ENCODE measurements at places on chromosomes 3 and 15.

GRCh38 chr3:33447958-33448357 lies 7.8 kb upstream of the UBP1 start:
- H3K36me3 ChIP-seq = no peaks in the 10 kb centered on the region
- H3K27me3 ChIP-seq = no peaks in the 10 kb centered on the region
- no peak overlapping the region for H3K4me3 ChIP-seq
- DNase-seq = no peak
- H3K4me1 ChIP-seq = no peaks in the 10 kb centered on the region

- H3K36me3 ChIP-seq = no peaks in the 10 kb centered on the region
- H3K27me3 ChIP-seq = no peaks in the 10 kb centered on the region
- H3K27ac ChIP-seq = no peak overlapping the region
- DNase-seq = no peak
Measured at GRCh38 chr3:189368384-189368783, 196.6 kb downstream of the TPRG1 start.

DNA sequence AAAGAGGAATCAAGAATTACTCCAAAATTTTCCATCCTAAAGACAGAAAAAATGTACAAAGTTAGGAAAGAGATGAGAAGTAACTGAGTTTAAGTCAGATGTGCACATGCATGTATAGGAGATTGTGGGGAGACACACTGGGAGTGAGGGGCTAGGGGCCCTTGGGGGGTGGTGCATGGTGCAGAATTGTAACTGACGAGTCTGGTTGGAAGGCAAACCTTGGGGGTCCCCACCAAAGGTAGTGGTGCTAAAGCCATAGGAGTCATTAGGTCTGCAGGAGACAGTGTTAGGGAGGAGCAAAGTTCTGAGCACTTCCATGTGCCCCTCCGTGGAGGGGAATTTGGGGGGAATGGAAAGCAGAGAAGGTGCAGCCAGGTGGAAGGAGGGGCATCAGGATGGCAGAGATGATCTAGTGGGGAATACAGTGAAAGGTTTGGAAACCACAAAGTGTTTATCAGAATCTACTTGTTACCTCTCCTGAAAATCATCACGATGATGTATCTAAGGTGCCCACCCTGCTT lies 37.5 kb upstream of the EPHB1 start:
- peaks cover 2% of the 10 kb centered on the region for H3K27me3 ChIP-seq
- DNase-seq = no peak
- no peaks in the 10 kb centered on the region for H3K36me3 ChIP-seq
- H3K4me3 ChIP-seq = no peak overlapping the region
- no peaks in the 10 kb centered on the region for H3K4me1 ChIP-seq

- H3K27ac ChIP-seq = no peak overlapping the region
- H3K4me1 ChIP-seq = no peaks in the 10 kb centered on the region
- H3K36me3 ChIP-seq = no peaks in the 10 kb centered on the region
- H3K27me3 ChIP-seq = no peaks in the 10 kb centered on the region
Measured at GRCh38 chr3:46089237-46090011, 62.1 kb upstream of the XCR1 start.

- DNase-seq = no peak
- no peaks in the 10 kb centered on the region for H3K4me1 ChIP-seq
- no peaks in the 10 kb centered on the region for H3K36me3 ChIP-seq
- H3K4me3 ChIP-seq = no peak overlapping the region
Measured at GRCh38 chr15:100778831-100779288, 100.8 kb upstream of the ALDH1A3 start.

DNA sequence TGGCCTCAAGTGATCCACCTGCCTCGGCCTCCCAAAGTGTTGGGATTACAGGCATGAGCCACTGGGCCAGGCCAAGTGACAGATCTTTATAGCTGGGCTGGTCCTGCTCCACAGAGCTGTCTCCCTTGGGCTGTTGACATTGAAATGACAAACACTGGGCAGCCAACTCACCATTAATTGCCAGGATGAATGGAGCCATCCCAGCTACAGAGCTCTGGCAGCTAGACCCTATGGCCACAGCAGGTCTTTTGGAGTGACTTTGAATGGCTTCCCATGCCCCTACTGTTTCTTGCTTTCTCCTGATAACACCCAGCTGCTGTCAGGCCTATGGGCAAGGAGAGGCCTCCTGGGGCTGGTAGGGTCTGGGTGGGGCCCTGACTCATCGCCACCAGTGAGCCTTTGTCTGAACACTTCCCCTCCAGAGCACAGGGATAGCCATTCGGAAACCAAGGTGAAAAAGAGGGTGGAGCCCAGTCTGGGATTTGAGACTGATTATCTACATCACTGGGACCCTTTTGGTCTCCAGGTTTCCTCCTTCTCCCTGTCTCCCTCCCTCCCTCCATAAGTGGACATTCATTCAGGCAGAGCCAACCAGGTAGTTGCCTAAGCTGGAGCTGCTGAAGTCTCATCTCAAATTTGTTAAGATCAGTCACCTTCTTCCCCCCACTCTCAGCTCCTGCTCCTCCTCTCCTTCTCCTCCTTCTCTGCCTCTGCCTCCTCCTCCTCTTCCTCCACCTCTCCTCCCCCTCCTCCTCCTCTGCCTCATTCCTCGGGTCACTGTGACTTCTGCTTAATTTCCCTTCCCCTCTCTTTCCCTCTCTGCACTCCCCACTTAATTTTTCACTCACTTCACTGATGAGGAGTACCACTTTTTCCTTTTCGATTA lies 34.0 kb downstream of the BHLHE40 start:
- H3K27me3 ChIP-seq = no peaks in the 10 kb centered on the region
- no peak for DNase-seq
- H3K36me3 ChIP-seq = no peaks in the 10 kb centered on the region
- no peak overlapping the region for H3K4me3 ChIP-seq
- H3K27ac ChIP-seq = no peak overlapping the region
- peaks cover 34% of the 10 kb centered on the region for H3K4me1 ChIP-seq

DNA sequence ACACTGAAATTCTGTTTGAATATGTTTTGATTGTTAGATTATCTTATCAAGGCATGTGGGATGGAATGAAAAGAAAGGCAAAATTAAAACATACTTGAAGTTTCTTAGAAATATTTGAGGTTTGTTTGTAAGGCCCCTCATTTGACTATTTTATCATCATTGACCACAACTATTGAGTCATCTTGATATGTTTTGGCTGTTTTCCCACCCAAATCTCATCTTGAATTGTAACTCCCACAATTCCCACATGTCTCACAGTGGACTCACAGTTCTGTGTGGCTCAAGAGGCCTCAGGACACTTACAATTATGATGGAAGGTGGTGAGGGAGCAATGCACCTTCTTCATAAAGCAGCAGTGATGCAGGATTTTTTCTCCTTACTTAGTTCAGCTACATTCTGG lies 917.1 kb downstream of the PLOD2 start:
- no peaks in the 10 kb centered on the region for H3K27me3 ChIP-seq
- no peak overlapping the region for H3K27ac ChIP-seq
- DNase-seq = no peak
- no peaks in the 10 kb centered on the region for H3K4me1 ChIP-seq
- no peaks in the 10 kb centered on the region for H3K36me3 ChIP-seq
- H3K4me3 ChIP-seq = no peak overlapping the region

DNA sequence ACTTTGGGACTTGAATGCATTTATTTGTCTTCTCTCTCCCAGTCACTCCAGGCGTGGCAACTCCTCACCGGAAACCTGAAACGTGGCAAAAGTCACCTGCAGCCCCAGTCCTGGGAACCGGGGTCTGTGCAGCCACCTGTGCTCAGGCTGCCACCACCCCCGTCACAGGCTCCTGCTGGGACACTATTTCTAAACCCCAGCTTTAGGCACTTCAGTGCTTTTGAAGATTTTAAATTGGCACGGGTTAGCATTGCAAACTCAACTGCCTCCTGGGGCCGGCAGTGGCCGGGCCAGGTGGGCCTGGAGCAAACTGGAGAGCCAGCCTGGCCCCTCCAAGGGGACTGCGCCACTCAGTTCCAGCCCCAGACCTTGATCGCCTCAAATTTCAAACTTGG lies 146.7 kb upstream of the IQSEC1 start:
- H3K4me1 ChIP-seq = no peaks in the 10 kb centered on the region
- no peaks in the 10 kb centered on the region for H3K27me3 ChIP-seq
- H3K36me3 ChIP-seq = no peaks in the 10 kb centered on the region
- H3K27ac ChIP-seq = no peak overlapping the region

DNA sequence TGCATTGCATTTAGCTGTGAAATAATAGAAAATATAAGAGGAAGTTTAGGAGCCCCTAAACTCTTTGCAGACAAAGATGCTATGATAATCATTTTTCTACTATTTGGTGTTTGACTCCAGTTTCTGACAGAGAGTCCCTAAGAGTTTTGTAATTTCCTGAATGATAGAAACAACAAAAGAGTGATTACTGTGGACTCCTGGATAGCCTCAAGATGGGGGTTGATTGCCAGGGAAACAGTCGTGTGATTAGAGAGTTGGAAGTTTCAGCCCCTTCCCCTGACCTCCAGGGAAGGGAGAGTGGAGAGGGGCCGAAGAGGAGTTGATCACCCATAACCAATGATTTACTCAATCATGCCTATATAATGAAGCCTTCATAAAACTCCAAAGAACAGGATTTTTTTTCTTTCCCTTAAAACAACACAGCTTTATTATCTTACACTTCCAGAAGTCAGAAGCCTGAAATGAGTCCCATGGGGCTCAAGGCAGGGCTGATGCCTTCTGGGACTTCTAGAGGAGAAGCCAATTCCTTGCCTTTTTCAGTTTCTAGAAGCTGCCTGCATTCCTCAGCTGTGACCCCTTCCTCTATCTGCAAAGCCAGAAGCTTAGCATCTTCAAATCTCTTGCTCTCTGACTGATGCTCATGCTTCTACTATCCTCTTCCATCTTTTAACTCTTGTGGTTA lies 292.3 kb upstream of the ZPLD1 start:
- H3K36me3 ChIP-seq = no peaks in the 10 kb centered on the region
- H3K27ac ChIP-seq = no peak overlapping the region
- DNase-seq = no peak
- no peaks in the 10 kb centered on the region for H3K27me3 ChIP-seq

DNA sequence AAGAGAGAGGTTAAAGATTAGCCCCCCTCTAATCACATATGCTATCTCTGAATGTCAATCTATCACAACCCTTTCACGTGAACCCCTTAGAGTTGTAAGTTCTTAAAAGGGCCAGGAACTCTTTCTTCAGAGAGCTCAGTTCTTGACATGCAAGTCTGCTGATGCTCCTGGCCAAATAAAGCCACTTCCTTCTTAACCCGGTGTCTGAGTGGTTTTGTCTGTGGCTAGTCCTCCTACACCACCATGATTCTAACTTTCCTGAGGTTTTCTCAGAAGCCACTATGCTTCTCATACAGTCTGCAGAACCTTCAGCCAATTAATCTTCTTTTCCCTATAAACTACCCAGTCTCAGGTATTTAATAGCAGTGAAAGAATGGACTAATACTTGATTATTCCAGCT lies 231.1 kb upstream of the CNTN6 start:
- H3K4me1 ChIP-seq = no peaks in the 10 kb centered on the region
- H3K4me3 ChIP-seq = no peak overlapping the region
- DNase-seq = no peak

- no peaks in the 10 kb centered on the region for H3K27me3 ChIP-seq
- DNase-seq = no peak
- H3K36me3 ChIP-seq = no peaks in the 10 kb centered on the region
- H3K4me3 ChIP-seq = no peak overlapping the region
- no peaks in the 10 kb centered on the region for H3K4me1 ChIP-seq
Measured at GRCh38 chr3:21697707-21698106, 53.3 kb downstream of the ZNF385D start.

- no peak for DNase-seq
- H3K27me3 ChIP-seq = no peaks in the 10 kb centered on the region
- H3K27ac ChIP-seq = no peak overlapping the region
- H3K4me1 ChIP-seq = no peaks in the 10 kb centered on the region
- no peak overlapping the region for H3K4me3 ChIP-seq
Measured at GRCh38 chr3:131928593-131928992, 106.2 kb downstream of the CPNE4 start.

DNA sequence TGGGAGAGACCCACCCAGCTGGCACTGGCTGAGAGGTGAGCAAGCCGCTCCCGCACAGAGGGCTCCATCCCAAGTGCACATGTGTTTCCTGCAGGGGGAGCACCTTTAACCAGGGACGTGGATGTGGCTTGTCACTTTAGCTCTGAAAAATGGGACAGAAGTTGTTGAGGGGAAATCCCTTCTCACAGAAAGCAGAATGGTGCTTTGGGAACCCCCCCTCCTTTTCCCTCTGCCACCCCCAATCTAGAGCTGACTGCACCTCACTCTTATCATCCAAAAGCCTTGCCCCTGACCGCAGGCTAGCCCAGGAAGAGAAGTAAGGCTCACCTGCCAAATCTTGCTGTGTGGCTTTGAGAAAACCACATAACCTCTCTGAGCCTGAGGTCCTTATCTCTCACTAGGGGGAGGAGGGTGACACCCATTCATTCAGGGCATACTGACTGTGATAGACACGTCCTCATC lies 77.9 kb downstream of the RPN1 start:
- H3K27ac ChIP-seq = no peak overlapping the region
- DNase-seq = no peak
- H3K36me3 ChIP-seq = no peaks in the 10 kb centered on the region
- H3K4me1 ChIP-seq = peaks cover 9% of the 10 kb centered on the region

- H3K4me3 ChIP-seq = no peak overlapping the region
- H3K27me3 ChIP-seq = no peaks in the 10 kb centered on the region
- H3K36me3 ChIP-seq = peaks cover 10% of the 10 kb centered on the region
- no peak for DNase-seq
- peaks cover 18% of the 10 kb centered on the region for H3K4me1 ChIP-seq
Measured at GRCh38 chr3:9897408-9898372, 5.0 kb upstream of the IL17RE start.

GRCh38 chr3:187997490-187997889 lies 156.5 kb upstream of the LPP start:
- no peaks in the 10 kb centered on the region for H3K27me3 ChIP-seq
- no peak overlapping the region for H3K27ac ChIP-seq
- H3K36me3 ChIP-seq = no peaks in the 10 kb centered on the region
- DNase-seq = no peak
- no peak overlapping the region for H3K4me3 ChIP-seq

DNA sequence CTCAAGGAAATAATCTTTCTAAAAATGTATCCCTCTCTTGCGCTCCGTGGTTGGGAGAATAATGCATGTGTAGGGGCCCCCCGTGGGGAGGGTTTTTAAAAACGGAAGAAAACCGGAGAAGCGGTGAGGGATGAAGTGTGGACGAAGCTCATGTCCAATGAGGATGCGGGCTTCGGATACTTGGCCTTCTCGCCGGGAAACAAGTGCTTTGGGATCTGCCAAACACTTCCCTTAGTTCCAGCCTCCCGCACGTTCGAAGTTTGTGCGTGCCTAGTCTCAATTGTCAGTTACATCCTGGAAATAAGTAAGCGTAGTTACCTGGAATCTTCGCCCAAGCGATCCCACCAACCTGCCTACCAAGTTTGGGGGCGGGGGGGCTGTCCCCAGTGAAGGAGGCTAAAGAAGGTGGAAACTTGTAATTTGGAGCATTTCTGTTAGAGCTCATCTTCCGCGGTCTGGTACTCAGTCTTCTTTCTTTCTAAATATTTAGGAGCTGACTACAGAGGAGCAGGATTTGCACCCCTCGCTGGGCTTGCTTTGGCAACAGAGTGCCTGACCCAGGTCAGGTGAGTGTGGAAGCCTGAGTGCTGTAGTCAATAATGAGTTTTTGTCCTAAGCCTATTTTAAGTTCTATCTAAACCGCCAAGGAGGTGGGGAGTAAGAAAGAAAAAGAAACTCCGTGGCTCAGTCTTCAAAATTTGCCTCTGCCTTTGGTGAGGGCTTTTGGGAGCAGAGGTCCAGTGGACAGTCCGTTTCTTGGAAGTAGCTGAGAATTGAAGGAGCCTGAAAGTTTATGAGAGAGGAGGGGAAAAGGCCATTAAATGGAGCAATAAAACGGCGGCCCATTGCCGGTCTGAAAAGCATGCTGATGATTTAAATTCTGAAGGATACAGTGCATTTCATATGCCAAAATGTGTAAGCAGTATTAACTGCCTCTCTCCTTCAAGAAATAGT lies 1.1 kb downstream of the ITPR1 start:
- H3K4me1 ChIP-seq = peaks cover 16% of the 10 kb centered on the region
- peak overlapping the region; percentile 92 for H3K4me3 ChIP-seq
- DNase-seq = no peak

Data from effector memory CD4-positive, alpha-beta T cell (primary cell).